Activated T-helper 2 cell treated with anti-CD3 and anti-CD28 coated beads, Interferon-gamma antibody, Interleukin-2, Interleukin-4, amounts not matched to agents 10 μg/mL and 5 μg/mL and 100 μg/mL, durations not matched to agents 14 hours and 24 hours and 36 hours (primary cell): ENCODE measurements at places on chromosomes 2 and 18.

- DNase-seq: no peak
Observed at GRCh38 chr2:219680958-219681693, 53.7 kb downstream of the SLC4A3 start.

GRCh38 chr18:74624466-74624865, 26.8 kb downstream of the ZNF407 start:
- no peak for DNase-seq

DNA sequence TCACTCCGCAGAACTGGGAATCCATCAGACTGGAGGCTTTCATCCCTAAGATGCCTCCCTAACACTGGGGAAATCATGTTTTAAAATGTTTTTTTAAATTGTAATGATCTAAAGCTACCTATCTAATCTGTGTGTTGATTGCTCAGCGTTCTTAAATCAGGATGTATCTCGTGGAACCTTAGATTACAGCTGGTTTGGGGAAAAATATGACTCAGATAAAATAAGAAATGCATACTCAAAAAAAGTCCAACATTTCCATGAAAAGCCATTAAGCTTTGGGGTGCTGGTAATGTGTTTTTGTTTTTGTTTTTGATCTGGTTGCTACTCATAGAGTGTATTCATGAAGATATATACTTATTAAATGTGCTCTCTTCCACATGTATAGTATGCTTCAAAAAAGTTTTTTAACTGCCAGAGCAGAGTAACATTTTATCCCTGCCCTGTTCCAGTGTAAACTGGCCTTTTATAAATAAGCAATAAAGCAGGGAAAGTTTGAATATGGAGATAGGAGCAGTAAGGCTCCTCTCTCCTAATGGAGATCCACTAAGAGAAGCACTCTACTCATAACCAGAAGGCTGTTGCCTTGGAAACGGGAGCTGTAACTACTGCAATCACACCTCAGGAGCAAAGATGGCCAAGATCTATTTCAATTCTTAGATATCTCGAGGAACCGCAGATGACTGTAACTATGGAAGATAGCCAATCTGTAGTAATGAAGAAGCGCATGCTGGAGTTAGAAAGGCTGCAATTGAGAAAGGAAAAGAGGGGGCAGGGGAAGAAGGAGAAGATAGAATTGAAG, 41.6 kb downstream of the ANKRD44 start:
- DNase-seq: no peak

DNA sequence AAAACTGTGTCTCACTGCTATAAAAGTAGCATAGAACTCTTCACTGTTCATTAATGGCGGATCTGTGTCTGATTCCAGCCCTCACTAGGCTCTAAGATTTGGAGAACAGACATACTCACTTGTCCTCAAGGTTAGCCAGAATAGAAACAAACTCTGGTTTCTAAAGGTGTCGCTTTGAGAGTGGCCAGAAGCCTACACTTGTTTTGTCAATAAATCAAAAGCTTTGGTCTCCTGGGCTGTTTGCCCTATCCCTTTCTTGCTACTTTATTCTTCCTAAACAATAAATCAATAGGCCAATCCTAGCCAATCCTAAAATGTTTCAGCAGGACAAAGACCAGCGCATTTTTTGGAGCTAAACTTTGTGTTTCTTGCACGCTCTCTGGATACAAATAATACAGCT, 1064.6 kb upstream of the CHAC2 start:
- no peak for DNase-seq

DNA sequence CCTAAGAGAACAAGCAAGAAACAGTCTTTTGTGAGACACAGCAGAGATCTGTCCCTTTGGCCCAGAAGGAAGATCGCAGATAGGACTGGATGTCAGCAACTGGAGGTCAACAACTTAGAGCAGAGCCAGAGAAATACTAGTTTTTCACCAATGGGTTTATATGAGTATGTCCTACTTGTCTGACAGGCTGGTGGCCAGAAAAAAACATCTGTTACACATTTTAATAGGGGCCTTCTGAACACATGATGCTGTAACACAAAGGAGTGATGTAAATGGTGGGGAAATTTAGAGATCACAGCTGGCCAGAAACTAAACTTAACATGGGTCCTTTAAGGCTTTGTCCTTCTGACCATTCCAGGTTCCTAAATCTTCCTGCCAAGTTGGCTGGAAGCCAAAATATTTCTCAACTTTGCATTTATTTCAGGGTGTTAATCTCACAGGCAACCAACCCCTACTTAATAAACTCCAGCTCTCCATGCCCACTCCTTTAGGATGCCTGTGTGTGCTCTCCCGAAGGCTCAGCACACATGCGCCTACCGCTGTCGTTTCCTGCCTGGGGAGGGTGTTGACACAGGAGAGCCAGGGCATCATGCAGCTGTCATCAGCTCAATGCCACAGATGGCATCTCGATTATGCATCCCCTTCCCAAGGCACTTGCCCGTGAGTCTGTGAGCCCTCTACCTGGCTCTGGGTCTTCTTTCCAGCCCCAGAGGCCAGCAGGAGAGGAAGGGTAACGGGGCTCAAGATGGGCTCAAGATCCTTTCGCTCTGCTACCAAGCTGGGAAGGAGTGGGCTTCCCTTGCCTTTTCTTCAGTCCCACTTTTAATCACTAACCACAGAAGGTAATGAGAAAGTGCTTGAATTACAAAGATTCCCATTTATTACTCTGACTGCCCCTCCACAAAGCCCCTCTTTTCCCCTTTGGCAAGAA, 252.5 kb downstream of the ETAA1 start:
- no peak for DNase-seq

GRCh38 chr2:113173542-113174375, at the start of gene PSD4:
PSD4 (plus strand) TSS chr2:113173971; CDS start chr2:113182457, 8,486 bp downstream.
- peak; percentile 90 for DNase-seq
